ENCODE measurements at places on chromosomes 16 and 17.

- no peak for DNase-seq
Measured at GRCh38 chr16:66332634-66333610, 33.6 kb upstream of the CDH5 start.

DNA sequence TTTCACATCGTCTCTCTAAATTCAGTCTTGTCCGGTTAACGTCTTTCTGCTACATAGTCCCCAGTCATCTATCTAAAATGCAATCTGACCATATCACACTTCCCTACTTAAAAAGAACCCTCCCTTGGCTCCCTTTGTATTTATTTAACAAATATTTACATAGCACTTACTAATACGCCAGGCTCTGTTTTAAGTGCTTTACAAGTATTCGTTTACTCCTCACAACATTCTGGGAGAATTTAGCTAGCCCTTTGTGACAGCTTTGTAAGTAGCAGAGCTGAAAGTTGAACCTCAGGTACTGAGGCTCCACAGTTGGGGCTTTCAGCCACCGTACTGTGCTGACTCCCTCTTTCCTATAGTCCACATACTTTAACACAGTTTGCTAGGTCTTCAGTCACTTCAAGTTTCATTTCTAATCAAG, 9.2 kb downstream of the PAFAH1B1 start:
- DNase-seq: no peak

GRCh38 chr16:16018705-16019104, 69.3 kb downstream of the ABCC1 start:
- no peak for DNase-seq

DNA sequence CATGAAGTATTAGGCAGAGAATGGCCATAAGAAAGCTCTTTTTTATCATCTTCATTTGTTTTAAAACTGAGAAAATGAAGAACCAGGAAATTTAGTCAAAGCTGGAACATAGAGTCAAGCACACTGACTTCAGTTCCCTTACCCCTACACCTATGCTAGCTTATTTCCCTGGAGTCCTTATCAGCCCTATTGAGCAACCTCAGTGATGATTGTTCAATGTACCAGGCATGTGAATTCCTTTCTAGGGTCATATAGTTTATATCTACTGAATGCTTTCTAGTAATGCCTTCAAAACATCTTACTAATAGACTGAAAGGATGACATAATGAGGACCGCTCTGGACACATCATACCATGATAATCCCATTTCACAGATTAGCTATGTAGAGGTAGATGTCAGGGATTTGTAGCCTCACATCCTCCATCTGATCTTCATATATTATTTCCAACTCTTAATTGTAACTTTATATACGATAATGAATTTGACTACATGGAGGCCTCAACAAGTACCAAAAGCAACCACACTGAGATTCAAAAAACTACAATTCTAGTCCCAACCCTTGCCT, 460.4 kb upstream of the DYNLRB2 start:
- DNase-seq: no peak

- DNase-seq: no peak
Measured at GRCh38 chr16:89541792-89542191, 18.7 kb upstream of the RPL13 start.

- DNase-seq: no peak
Measured at GRCh38 chr16:57479976-57480753, 6.1 kb downstream of the DOK4 start.

DNA sequence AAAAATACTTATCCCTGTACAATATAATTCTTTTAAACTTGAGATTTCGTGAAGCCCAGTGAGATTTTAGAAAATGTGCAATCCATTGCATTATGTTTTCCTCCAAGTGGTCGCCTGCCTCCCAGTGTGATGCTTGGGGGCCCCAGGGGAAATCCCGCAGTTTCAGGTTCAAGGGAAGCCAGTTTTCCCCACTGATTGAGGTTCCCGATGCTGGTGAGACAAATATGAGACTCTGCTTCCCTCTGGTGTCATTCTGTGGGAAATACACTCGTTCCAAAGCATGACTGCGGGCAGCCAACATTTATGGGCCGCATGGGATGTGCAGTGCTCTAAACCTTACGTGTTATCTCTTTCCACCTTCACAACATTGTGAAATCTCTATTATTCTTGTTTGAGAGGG, 200.8 kb downstream of the PRKCB start:
- peak; percentile 15 for DNase-seq

DNA sequence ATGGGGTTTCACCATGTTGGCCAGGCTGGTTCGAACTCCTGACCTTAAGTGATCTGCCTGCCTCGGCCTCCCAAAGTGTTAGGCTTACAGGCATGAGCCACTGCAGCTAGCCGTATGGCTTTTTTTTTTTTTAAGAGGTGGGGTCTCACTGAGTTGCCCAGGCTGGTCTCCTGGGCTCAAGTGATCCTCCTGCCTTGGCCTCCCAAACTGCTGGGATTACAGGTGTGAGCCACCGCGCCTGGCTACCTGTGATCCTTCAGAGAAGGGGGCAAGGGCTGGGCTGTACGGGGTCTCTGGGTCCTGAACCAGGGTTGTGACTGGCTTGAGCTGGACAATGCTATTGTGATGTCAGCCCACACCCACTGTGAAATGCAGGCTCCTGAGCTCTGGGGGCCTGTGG, at the start of gene RNF151:
TSS of gene RNF151 (plus strand) at position 397 of the 400 bp plus-strand sequence. CDS start 26 bp downstream, outside the sequence.
- DNase-seq: no peak

GRCh38 chr17:73105431-73105830, 12.9 kb upstream of the SLC39A11 start:
- no peak for DNase-seq

GRCh38 chr17:58187675-58188074, 4.9 kb upstream of the EPX start:
- no peak for DNase-seq

DNA sequence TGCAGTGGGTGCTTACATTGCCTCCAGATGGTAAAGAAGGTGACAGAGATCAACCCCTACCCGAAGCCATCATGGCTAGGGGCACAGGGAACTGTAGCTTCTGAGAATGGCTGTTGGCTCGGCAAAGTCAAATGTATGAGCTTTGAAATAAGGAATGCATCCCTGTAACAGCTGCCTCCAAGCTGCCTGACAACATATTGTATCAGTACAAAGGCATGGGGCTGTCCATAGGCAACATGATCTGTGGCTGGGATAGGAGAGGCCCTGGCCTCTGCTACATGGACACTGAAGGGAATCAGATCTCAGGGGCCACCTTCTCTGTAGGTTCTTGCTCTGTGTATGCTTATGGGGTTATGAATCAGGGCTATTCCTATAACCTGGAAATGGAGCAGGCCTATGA, 119.2 kb upstream of the NETO2 start:
- no peak for DNase-seq

GRCh38 chr17:77394540-77395295, 253.9 kb downstream of the SEC14L1 start:
- DNase-seq: no peak

DNA sequence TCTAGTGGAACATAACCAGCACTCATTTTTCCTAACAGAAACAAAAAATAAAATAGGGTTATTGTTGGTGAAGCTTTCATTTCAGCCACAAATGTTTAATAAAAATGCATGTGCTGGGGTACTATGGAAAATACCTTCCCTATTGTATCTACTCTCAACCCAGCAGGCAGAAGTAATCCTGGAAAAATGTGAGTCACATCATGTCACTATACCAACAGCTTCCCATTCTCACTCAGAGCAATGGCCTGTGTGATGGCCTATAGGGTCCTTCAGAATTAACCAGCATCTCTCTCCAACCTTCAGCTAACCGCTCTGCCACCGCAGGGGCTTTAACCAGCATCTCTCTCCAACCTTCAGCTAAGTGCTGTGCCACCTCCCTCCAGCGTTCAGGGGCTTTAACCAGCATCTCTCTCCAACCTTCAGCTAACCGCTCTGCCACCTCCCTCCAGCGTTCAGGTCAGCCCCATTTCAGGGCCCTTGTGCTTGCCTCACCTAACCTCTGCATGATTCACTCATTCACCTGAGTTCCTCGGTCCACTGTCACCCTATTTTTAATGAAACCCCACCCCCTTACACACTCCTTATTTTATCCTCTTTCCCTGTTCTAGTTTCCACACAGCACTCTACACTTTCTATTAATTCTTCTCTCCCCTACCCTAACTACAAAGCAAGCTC, 34.0 kb downstream of the UBE2G1 start:
- DNase-seq: no peak

GRCh38 chr17:13678841-13679240, 77.1 kb upstream of the HS3ST3A1 start:
- no peak for DNase-seq

DNA sequence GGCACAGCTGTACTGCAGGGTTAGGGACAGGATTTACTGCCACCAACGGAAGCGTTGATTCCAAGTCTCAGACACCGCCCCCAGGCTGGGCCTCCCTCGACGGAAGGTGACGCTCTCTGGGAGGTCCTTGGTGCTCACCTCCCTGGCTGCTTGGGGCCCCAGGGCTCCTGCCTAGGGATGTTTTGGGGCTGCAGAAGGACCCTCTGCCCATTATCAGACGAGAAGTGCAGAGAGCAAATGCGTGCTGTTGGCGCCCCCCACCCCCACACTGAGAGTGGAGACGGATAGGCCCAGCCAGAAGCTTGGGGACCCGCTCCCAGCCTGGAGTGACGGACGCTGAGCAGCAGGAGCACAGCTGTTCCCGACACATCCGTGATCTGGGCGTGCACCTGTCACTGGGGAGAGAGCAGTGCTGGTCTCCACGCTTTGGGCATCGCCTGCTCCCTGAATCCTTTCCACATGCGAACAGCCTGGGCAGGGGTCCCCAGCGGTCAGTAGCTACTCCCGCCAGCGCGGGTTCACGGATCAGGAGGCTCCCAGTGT, 5.1 kb upstream of the SOX8 start:
- DNase-seq: no peak

GRCh38 chr16:10762336-10763016, 18.8 kb downstream of the NUBP1 start:
- DNase-seq: no peak

DNA sequence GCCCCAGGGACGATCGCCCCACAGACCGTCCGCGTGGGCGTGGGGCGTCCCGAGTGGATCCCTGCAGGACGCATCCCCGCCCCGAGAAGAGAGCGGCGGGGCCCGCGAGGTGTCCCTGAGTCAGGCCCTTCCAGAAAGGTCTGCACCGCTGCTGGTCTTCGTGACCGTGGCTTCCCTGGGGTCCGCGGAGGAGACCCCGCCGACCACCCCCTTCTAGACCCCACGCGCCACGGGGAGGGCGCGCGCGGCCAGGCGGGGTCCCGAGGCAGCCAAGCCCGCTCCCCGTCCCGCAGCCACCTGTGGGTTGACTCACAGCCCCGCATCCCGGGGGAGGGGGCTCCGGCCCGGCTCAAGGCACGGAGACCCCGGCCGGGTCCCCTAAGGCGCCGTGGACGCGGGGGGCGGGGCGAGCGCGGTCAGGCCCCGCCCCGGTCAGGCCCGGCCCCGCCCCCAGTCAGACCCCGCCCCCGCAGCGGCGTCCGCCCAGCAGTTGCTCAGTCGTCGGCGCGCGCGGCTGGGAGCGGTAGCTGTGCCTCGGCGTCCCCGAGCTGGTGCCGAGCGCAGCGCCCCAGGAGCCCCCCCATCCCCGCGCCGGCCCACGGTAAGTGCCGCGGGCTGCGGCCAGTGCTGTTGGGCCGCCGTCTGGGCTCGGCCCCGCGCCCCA, at the start of gene BAIAP3:
TSS of gene BAIAP3 (plus strand) at position 497 of the 664 bp plus-strand sequence. CDS start 4,905 bp downstream, outside the sequence.
- DNase-seq: no peak

- no peak for DNase-seq
Measured at GRCh38 chr17:16934836-16935235, 37.1 kb downstream of the TNFRSF13B start.

GRCh38 chr17:68526548-68526947, 14.3 kb downstream of the PRKAR1A start:
- no peak for DNase-seq

- DNase-seq: no peak
Measured at GRCh38 chr16:54657709-54658102, 273.0 kb upstream of the IRX5 start.

DNA sequence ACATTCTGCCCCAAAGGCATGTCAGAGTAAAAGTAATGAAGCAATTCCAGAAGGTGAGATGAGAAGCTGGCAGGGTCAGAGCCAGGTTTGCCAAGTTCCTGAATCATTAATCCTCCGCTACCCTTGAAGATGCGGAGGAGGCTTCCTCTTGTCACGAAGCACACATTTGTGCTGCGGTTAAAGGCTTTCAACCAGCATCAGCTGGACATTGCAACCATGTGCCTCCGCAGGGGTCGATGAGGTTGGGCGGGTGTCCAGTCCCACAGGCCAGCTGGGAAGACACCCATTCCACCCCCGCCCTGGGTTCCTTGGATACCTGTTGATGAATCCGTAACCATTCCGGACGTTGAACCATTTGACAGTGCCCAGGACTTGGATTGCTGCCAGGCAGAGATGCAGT, 1.3 kb downstream of the YBX2 start:
- no peak for DNase-seq

- no peak for DNase-seq
Measured at GRCh38 chr16:67658849-67659674, 998 bp downstream of the ACD start.
